ENCODE measurements at places on chromosomes 16 and 17.

- DNase-seq: no peak
Observed at GRCh38 chr17:50240851-50241250, 33.4 kb upstream of the TMEM92 start.

- no peak for DNase-seq
Observed at GRCh38 chr17:80339118-80339517, 75.8 kb upstream of the ENDOV start.

DNA sequence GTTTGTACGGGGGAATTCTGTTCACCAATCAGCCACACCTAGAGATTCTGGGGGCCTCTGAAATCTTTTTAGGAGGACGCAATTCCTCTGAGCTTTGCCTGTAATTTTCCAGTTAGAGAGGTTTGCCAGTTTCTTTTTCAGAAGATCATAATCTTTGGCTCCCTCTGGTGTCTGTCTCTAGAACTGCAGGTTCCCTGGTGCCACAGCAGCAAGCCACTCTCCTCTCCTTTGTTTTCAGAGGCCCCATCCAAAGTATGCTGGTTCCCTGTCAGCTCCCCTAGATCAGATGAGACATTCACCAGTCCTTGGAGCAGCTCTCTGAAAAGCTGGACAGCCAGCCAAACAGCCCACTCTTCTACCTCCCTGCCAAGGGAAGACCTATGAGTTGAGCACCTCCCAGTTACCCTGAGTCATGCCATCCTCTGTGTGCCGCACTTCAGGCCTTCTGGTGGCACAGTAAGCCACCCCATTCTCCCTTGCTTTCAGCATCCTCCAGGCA lies 36.1 kb downstream of the RNF112 start:
- peak; percentile 52 for DNase-seq

DNA sequence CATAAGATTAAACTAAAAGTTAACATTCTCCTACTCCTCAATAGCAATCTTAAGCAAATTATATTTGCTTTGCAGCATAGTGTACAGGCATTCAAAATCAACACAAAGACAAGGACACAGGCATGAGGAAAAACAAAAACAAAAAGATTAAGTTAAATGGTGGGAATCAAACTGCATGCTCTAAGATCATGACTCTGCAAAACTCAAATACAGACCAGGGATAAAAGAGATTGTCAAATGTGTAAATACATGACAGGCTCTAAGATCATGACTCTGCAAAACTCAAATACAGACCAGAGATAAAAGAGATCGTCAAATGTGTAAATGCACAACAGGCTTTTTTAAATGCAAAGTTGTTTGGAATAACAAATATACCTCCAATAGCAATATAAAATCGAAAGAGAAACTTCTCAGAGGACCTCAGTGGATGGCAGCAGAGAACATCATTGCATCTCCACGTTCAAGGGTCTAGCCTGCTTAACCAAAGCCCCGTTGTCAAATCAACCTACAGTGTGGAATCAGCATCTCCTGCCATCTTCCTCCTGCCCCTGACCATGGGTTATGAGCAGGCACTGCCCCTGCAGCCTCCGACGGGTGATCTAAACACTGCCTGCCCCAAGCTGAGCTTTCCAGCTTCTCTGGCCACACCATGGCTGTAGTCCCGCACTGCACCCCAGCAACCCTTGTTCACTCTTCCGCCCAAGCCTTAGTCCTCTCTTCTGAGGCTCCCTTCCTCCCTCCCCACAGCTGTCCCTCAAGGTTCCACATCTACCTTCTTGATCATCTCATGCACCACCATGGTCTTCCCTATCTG lies 446.1 kb downstream of the SOX9 start:
- no peak for DNase-seq

DNA sequence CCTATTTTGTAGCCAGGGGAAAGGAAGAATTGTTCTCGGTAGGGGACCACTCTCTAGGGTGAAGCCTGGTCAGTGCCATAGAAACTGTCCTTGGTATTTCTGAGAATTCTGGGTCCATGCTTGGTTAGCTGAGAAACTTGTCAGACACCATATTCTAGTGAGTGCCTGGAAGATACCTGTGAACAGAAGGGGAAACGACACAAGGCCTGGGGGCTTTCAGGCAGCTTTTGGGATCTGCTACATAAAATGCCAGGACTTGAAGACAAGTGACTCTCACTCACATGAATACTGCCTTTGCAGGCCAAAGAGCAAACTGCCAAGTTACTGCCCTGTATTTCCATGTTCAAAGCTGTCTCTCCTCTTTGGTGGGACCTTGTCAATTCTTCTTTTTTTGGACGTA lies 18.3 kb downstream of the ODF4 start:
- DNase-seq: no peak

DNA sequence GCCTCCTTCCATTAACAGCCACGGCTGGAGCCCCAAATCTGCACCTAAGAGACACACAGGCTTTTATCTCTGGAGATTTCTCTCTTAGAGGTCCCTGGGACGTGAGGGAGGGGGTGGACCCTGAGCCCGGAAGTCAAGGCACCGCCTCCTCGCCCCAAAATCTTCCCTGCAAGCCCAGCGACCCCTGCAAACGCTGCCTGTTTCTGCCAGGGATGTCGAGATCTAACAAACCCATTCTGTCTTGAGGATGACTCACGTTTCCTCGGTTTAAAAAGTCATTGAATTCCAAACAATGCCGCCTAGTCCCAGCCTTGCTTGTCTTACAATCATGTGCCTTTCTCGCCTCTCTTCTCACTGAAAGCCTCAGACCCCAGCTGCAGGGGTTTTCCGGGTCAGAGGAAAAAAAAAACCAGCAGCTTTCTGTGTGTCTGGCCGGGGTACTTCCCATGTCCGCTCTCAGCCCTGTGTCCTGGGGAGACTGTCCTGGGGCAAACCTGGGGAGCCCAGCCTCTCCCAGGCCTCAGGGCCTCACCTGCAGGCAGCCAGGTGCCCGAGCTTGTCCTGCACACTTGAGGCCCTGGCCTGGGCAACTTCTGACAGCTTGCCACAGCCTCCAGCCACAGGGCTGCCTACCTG lies 15.4 kb downstream of the ARL2BP start:
- DNase-seq: no peak

DNA sequence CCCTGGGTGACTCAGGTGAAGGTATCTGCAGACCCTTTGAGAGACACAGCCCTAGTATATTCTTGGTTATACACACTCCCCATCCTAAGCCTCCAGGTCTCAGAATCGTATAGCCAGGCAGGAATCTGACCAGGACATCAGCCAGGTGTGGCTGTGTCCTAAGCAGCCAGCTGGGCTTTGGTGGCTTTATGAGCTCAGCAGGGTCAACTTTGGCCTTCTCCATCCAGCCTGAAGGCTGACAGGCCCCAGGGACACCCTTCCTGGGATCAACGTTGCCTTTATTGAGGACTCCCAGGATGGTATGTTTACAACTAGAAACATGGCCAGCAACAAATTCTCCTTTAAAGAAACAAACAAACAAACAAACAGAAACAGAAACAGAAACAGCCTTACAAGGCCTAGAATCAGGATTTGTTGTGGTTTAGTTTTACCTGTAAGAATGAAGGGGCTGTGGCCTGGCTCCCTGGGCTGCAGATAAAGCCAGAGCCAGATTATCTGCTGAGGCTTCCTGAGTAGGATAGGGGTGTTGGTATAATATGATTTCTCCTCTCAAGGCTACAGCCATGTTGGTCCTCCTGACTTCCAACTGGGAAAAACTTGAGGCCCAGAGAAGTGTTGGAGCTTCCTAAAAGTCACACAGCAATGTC lies 8.5 kb downstream of the KIF19 start:
- no peak for DNase-seq

GRCh38 chr16:77399546-77399945 lies 35.3 kb downstream of the ADAMTS18 start:
- no peak for DNase-seq

DNA sequence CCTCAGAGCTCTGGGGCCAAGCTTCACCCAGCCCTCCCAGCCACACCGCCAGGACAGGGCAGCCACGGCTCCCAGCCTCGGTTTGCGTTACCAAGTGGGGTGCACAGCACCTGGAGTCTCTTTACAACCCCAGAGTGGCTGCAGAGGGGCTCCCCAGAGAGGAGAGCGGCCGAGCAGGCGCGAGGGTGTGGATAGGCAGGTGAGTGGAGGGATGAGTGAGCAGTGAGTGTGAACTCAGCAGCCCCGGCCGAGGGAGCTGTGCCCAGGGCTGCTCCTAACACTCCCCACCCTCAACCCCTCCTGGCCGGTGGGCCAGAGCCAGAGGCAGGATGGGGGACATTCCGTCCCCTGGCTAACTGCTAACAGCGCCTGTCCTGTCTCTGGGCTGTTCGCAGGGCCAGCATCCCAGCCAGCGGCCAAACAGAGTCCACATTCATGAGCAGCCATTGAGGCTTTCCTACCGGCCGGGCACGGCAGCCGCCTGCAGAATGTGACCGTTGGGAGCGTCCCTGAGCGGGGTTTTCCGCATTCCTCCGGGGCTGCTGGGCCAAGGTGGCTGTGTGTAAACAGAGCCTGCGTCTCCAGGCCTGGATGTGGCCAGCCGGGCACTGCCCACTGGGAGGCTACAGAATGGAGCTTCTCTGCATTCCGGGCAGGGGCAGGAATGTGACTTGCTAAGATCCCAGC lies 5.3 kb downstream of the ZNF469 start:
- no peak for DNase-seq

GRCh38 chr17:82534401-82534812 lies 14.9 kb downstream of the FOXK2 start:
- DNase-seq: no peak

DNA sequence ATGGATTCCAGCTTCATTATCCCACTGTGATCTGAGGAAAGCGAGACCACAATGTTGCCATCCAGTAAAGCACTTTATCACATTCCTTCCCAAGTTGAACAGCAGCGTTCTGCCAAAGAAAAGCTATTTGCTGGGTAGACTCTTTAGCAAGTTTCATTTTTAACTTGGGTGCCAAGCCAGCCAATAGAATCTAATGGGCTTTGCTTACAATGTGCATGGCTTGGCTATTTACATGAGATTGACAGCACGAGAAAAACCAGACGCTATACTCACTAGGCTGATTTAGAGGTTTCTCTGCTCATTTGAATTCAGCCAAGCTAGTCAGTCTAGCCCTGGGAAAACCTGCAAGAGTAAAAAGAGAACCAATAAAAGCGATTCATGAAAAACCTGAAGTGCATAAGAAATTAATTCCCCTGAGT lies 108.9 kb downstream of the CDH13 start:
- DNase-seq: no peak

DNA sequence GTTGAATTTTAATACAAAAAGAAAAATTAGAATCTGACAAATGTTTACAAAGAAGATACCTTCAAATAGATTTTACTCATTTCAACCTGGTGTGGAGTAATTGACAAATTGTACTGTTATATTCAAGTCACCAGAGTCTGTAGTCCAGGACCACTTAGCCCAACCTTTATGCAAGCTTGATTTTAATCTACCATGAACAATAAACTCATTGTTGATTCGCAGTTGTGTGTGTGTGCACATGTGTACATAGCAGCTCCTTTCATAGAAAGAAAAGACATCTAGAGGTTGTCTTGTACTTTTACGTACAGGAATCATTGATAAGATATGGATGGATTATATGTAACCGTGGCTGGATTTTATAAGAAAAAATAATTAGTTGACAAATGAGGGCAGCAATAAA lies 20.7 kb upstream of the LRRC37A start:
- no peak for DNase-seq

- DNase-seq: no peak
Observed at GRCh38 chr17:4146641-4147040, 3.6 kb downstream of the CYB5D2 start.

DNA sequence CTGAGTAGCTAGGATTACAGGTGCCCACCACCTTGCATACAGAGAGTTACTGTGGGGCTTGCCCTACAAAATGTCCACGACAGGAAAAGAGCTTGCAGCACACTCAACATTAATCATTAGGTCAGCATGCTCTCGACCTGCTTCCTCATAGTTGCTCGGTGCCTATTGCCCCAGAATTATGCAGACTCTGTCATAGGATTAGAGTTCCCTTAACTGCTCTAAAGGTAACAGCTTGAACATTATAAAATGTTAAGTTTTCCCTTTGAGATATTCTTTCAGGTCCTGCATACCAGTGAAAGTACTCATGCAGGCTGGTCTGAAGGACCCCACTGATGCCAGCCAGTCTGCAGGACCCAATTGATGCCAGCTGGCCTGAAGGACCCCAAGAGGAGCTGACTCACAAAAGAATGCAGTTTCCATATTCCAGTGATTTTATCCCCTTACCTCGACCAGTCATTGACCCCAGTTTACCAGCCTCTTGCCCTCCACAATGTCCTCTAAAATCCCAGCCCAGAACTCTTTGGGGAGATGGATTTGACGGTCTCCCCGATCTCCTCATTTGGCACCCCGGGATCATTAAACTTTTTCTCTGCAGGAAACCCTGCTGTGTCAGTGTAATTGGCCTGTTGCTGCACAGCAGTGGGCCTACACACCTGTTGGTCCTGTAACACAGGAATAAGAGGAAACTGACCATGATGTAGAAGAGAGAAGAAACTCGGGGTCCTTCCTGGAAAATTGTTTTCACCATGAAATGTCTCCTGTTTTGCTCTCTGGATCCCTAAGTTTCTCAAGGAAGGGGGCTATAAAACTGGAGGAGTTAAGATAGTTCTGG lies 10.6 kb downstream of the ICAM2 start:
- no peak for DNase-seq

DNA sequence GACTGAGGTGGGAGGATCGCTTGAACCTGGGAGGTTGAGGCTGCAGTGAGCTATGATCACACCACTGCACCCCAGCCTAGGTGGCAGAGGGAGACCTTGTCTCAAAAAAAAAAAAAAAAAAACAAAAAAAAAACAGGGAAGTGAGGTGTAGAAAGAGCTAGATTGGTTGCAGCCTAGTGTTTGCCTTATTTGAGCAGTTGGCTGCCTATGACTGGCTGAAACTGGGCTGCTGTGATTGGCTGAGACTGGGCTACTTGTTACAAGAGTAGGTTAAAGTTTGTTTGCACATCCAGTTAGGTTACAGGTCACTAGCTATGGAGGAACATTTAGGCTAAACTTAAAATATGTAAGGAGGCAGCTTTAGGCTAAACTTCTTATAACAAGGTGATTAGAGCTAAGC lies 5.7 kb downstream of the DHRS7B start:
- no peak for DNase-seq

GRCh38 chr17:864315-864714 lies 82.2 kb downstream of the MRM3 start:
- no peak for DNase-seq

DNA sequence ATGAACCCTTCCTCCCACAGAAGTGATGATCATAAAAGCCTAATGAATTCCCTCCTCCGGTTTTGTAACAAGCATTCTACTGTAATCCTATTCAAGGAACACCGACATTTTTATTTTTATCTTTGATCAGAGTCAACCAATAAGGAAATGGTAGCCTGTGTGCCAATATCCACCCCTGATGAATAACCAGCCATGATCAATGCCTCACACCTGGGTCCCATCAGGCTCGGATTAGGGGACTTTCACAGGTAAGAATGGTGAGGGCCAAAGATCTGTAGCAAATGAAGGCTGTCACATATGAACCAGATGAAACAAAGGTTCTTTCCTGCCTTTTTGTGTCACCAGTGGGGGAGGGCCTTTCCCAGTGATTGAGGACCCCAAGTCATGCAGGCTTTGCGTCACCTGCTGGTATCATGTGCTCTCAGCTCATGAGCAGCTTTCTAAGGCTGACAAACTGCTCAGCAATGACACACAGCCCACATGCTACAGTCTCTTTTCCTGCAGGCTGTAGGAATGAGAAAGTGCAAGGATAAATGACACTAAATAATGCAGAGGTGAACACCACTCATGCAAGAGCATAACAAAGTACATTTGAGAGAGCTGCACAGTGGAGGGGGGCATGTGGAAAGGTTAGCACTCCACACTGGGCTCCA lies 34.9 kb downstream of the TOM1L2 start:
- no peak for DNase-seq

GRCh38 chr16:86971251-86971650 lies 345.9 kb downstream of the C16orf95 start:
- no peak for DNase-seq

Measured in stimulated activated CD8-positive, alpha-beta memory T cell treated with anti-CD3 and anti-CD28 coated beads, Interleukin-4, amount 100 ng/mL, for 1 hour (primary cell).